ENCODE measurements at places on chromosomes 1 and 21. TPM values are rescaled to one million over a fixed set of nuclear protein-coding genes. Genes with fewer than 3 reads are reported as not detected.

GRCh38 chr1:1246577-1247340 lies at the start of gene C1QTNF12:
Gene C1QTNF12, minus strand, starts transcription at chr1:1246722. Its CDS starts 32 bp downstream, at chr1:1246690.
- peaks cover 8% of the 10 kb centered on the region for H3K4me1 ChIP-seq
- H3K27ac ChIP-seq = no peak within 1 kb of the TSS
- no peak for DNase-seq
- H3K27me3 ChIP-seq = no peaks in the 10 kb centered on the region

GRCh38 chr21:16592381-16592780 lies 862.6 kb downstream of the USP25 start:
- H3K27me3 ChIP-seq = no peaks in the 10 kb centered on the region
- no peak for DNase-seq
- H3K36me3 ChIP-seq = no peaks in the 10 kb centered on the region
- no peak overlapping the region for H3K4me3 ChIP-seq
- H3K4me1 ChIP-seq = peaks cover under 1% of the 10 kb centered on the region

DNA sequence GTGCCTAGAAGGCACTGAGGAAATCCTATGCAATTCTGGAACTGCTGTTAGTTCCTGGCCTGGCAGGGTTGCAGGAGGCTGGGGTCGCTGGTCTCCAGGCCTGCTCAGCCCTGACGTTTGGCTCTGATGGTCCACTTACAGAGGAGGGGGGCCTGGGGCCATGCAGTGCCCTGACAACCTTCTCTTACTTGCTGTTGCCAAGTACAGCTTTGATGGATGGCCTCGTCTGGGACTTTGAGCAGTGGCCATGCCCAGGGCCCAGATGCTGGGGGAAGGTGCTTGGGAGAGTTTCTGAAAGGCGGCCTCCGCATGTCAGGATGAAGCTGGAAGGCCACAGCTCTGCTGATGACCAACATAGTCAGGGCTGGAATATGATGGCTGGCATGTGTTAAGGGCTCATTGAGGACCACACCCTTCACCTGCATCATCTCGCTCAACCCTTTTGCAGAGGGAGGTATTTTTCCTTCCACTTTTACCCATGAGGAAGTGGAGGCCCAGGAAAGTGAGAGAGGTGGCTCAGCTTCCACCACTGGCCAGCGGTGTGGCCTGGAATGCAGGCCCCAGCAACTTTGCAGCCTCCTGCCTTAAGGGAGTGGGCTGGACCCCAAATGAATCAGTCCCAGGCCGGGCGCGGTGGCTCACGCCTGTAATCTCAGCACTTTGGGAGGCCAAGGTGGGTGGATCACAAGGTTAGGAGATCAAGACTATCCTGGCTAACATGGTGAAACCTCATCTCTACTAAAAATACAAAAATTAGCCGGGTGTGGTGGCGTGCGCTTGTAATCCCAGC lies 34.7 kb upstream of the LRRC3 start:
- DNase-seq = no peak
- H3K36me3 ChIP-seq = no peaks in the 10 kb centered on the region
- H3K4me3 ChIP-seq = no peak overlapping the region

DNA sequence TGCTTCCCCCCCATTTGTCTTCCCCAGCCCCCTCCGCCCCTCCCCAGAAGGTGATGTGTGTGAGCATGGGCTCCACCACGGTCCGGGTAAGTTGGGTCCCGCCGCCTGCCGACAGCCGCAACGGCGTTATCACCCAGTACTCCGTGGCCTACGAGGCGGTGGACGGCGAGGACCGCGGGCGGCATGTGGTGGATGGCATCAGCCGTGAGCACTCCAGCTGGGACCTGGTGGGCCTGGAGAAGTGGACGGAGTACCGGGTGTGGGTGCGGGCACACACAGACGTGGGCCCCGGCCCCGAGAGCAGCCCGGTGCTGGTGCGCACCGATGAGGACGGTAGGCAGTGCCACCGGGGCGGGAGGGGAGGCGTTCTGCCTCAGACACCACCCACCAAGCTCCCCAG lies 52.2 kb upstream of the KDM4A start:
- H3K4me3 ChIP-seq = no peak overlapping the region
- no peak overlapping the region for H3K27ac ChIP-seq
- H3K36me3 ChIP-seq = peaks cover 29% of the 10 kb centered on the region
- no peaks in the 10 kb centered on the region for H3K27me3 ChIP-seq
- DNase-seq = no peak

- H3K27me3 ChIP-seq = no peaks in the 10 kb centered on the region
- peaks cover 45% of the 10 kb centered on the region for H3K4me1 ChIP-seq
- H3K27ac ChIP-seq = no peak overlapping the region
- 0 out of 2 replicates have a peak, but pooled peaks cover 1% of the 10 kb centered on the region for H3K36me3 ChIP-seq
Observed at GRCh38 chr1:156655151-156655903, 13.4 kb downstream of the BCAN start.

PKLR gene
- 10.3 TPM for total RNA-seq

DNA sequence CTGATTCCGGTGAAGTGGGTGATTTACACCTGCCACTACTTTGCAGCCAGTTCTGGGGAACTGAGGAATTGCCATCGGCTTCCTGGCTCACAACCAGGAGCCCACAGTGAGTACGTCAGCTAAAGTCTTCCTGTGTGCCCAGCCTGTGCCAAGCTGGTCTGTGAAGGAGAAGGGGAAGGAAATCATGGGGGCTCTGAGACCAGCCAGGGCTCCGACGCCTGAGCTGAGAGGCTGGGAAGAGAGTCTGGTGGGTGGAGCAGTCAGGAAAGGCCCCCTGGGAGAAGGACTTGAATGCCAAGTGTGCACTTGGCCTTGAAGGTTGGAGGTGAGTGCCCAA lies 1.2 kb downstream of the LURAP1 start:
- no peaks in the 10 kb centered on the region for H3K36me3 ChIP-seq
- H3K27ac ChIP-seq = no peak overlapping the region
- H3K27me3 ChIP-seq = no peaks in the 10 kb centered on the region
- no peak for DNase-seq

- H3K27me3 ChIP-seq = no peaks in the 10 kb centered on the region
- no peak for DNase-seq
- no peaks in the 10 kb centered on the region for H3K4me1 ChIP-seq
- no peak overlapping the region for H3K27ac ChIP-seq
- no peaks in the 10 kb centered on the region for H3K36me3 ChIP-seq
Observed at GRCh38 chr1:116971258-116971860, 30.2 kb upstream of the CD101 start.

- H3K4me3 ChIP-seq = no peak overlapping the region
- no peaks in the 10 kb centered on the region for H3K27me3 ChIP-seq
- H3K4me1 ChIP-seq = no peaks in the 10 kb centered on the region
- H3K27ac ChIP-seq = no peak overlapping the region
- H3K36me3 ChIP-seq = no peaks in the 10 kb centered on the region
Observed at GRCh38 chr1:187762118-187762517, 933.4 kb downstream of the PLA2G4A start.

GRCh38 chr1:8473891-8474300 lies 156.0 kb downstream of the SLC45A1 start:
- peak; percentile 53 for DNase-seq
- peaks cover 8% of the 10 kb centered on the region for H3K36me3 ChIP-seq
- H3K4me1 ChIP-seq = peaks cover 55% of the 10 kb centered on the region
- peak overlapping the region; percentile 21 for H3K27ac ChIP-seq

TMEM82 gene
- 0.97 TPM for total RNA-seq

DYNLT5 gene
- not detected for total RNA-seq

DNA sequence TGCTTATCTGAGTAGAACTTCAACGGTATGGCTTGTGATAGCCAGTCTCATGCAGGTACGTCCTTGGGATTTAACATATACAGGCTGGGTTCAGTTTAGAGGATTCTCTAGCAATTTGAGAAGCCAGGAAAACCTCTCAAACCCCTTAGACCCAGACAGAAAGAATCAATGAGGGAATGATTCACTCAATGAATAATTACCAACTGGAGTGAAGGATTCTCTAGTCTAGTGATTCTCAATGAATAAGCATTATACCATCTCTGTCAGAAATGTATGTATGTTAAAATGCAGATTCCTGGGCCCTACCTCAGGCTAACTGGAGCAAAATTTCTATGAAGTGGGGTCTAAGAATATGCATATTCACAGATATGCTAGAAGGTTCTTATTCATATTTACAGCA lies 54.5 kb upstream of the APP start:
- H3K4me3 ChIP-seq = no peak overlapping the region
- H3K4me1 ChIP-seq = no peaks in the 10 kb centered on the region
- no peaks in the 10 kb centered on the region for H3K27me3 ChIP-seq
- no peak for DNase-seq
- H3K27ac ChIP-seq = no peak overlapping the region
- no peaks in the 10 kb centered on the region for H3K36me3 ChIP-seq

DNA sequence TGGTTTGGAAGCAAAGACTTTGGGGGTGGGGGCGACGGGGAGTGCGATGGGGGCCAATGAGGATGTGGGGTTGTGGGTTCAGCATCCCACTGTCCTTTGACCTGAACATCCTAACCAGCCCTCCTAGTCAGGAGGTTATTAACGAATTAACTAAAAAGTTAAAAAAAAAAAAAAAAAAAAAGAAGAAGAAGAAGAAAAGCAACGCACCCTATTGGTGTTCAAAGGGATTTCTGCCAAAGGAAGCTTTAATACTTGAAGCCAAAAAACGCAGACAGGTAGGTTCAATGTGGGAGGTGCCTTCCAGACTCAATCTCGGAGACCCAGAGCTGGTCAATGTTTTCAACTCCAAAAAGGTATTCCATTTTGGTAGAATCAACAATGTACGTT lies 2.2 kb downstream of the CLIC6 start:
- H3K4me3 ChIP-seq = no peak overlapping the region
- DNase-seq = no peak
- peaks cover 53% of the 10 kb centered on the region for H3K27me3 ChIP-seq
- H3K36me3 ChIP-seq = no peaks in the 10 kb centered on the region
- peaks cover 14% of the 10 kb centered on the region for H3K4me1 ChIP-seq
- no peak overlapping the region for H3K27ac ChIP-seq

GRCh38 chr21:34875830-34876229 lies 173.3 kb downstream of the RUNX1 start:
- no peaks in the 10 kb centered on the region for H3K27me3 ChIP-seq
- DNase-seq = no peak
- peaks cover 12% of the 10 kb centered on the region for H3K36me3 ChIP-seq

GRCh38 chr1:204736836-204737235 lies 51.3 kb upstream of the LRRN2 start:
- H3K27me3 ChIP-seq = peaks cover 10% of the 10 kb centered on the region
- no peaks in the 10 kb centered on the region for H3K36me3 ChIP-seq
- no peak overlapping the region for H3K27ac ChIP-seq
- no peaks in the 10 kb centered on the region for H3K4me1 ChIP-seq
- no peak for DNase-seq

- peaks cover 15% of the 10 kb centered on the region for H3K27me3 ChIP-seq
- peaks cover 17% of the 10 kb centered on the region for H3K4me1 ChIP-seq
- H3K4me3 ChIP-seq = no peak overlapping the region
- DNase-seq = no peak
- no peaks in the 10 kb centered on the region for H3K36me3 ChIP-seq
- no peak overlapping the region for H3K27ac ChIP-seq
Observed at GRCh38 chr1:112877750-112878149, 78.2 kb downstream of the SLC16A1 start.

- no peaks in the 10 kb centered on the region for H3K4me1 ChIP-seq
- no peak overlapping the region for H3K27ac ChIP-seq
- no peaks in the 10 kb centered on the region for H3K27me3 ChIP-seq
Observed at GRCh38 chr1:190608282-190608681, 130.6 kb upstream of the BRINP3 start.

LAMC2 gene
- total RNA-seq = not detected

GON4L gene
- total RNA-seq = 19.6 TPM

- no peaks in the 10 kb centered on the region for H3K36me3 ChIP-seq
- no peak overlapping the region for H3K4me3 ChIP-seq
- no peak for DNase-seq
- no peaks in the 10 kb centered on the region for H3K4me1 ChIP-seq
- peaks cover 32% of the 10 kb centered on the region for H3K27me3 ChIP-seq
Observed at GRCh38 chr1:181345146-181345545, 138.2 kb upstream of the CACNA1E start.

ERO1B gene
- total RNA-seq = 0.86 TPM

DNA sequence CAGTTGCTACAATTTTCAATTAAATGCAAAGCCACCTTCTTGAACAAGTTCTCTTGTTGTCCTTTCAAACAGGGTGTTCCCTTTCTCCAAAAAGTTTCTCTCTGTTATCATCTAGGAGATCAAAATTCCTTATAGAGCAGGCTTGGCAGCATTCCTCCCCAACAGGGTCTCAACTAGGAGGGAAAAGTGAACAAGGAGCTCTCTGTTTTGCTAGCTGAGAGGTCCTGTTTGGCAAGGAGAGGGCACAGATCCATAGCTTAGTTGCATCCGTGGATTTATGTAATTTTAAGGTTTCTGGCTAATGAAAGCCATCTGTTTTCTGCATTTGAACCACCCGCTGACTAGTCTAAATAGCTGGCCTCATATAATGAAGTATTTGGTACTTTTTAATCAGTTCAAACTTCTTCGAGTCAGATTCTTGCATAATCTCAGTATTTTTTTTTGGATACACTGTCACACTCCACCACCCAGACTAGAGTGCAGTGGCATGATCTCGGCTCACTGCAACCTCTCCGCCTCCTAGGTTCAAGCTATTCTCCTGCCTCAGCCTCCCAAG lies 54.0 kb downstream of the APP start:
- peaks cover 17% of the 10 kb centered on the region for H3K4me1 ChIP-seq
- no peak overlapping the region for H3K4me3 ChIP-seq
- peak; percentile 23 for DNase-seq
- H3K27me3 ChIP-seq = no peaks in the 10 kb centered on the region
- H3K36me3 ChIP-seq = peaks cover 1% of the 10 kb centered on the region

GRCh38 chr1:197980457-197980856 lies 63.3 kb downstream of the LHX9 start:
- H3K27ac ChIP-seq = no peak overlapping the region
- DNase-seq = no peak
- H3K4me1 ChIP-seq = no peaks in the 10 kb centered on the region
- no peak overlapping the region for H3K4me3 ChIP-seq
- no peaks in the 10 kb centered on the region for H3K36me3 ChIP-seq

GRCh38 chr1:46197964-46198811 lies at the start of gene POMGNT1:
Gene POMGNT1, minus strand, starts transcription at chr1:46198434. Its CDS starts 613 bp downstream, at chr1:46197821.
- DNase-seq = peak; percentile 23
- H3K4me1 ChIP-seq = peaks cover 31% of the 10 kb centered on the region
- peak within 1 kb of the TSS; percentile 78 for H3K27ac ChIP-seq
- 0 out of 3 replicates have a peak, but pooled peaks cover under 1% of the 10 kb centered on the region for H3K27me3 ChIP-seq
- H3K4me3 ChIP-seq = peak within 1 kb of the TSS; percentile 89

All from HepG2 (cell line).